ENCODE measurements at places on chromosomes 13 and 19.

GRCh38 chr19:325173-325936 is 19.2 kb downstream of the MIER2 start:
- DNase-seq, result no peak

DNA sequence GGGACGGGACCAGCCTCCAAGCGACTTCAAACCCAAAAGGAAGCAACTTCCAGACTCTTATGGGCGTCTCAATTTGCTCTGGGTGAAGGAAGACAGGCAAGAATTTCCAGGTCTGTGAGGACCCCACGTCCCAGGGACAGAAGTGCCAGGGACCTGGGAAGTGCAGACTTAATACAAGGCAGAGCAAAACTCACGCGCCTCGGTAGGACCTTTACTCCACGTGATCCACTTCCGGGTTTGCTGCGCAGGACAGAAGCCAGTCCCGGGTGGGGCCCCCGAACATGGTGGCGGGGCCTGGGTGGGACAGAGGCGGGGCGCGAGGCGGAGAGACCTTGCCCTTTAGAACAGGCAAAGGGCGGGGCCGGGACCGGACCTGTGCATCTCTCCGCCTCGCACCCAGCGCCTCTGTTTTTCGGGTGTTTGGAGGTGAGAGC is 9.3 kb downstream of the ZNF611 start:
- DNase-seq, result no peak

GRCh38 chr13:20492641-20493040 is 33.0 kb downstream of the CRYL1 start:
- DNase-seq, result peak; percentile 55

- no peak for DNase-seq
Measured at GRCh38 chr13:79810669-79811068, 329.7 kb downstream of the NDFIP2 start.

- no peak for DNase-seq
Measured at GRCh38 chr13:51201886-51202285, 20.3 kb upstream of the FAM124A start.

DNA sequence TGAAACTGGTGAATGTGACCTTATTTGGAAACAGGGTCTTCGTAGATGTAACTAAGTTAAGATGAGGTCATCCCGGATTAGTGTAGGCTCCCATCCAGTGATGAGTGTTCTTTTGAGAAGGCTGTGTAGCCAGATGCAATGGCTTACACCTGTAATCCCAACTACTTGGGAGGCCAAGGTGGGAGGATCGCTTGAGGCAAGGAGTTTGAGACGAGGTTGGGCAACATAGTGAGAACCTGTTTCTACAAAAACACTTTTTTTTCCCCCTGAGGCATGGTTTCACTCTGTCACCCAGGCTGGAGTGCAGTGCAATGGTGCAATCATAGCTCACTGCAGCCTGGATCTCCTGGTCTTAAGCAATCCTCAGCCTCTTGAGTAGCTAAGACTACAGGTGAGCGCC is 36.4 kb downstream of the FBN3 start:
- DNase-seq, result no peak

GRCh38 chr13:67630640-67631039 is 400.5 kb upstream of the PCDH9 start:
- no peak for DNase-seq
